ENCODE measurements at places on chromosomes 3 and 15.

- DNase-seq, result no peak
These were observed 90.6 kb upstream of the AKAP13 start for GRCh38 chr15:85289677-85290365.

- DNase-seq, result no peak
These were observed 19.0 kb downstream of the PDHB start for GRCh38 chr3:58414538-58415197.

- DNase-seq, result no peak
These were observed 6.1 kb downstream of the ERICH6 start for GRCh38 chr3:150697646-150698045.

GRCh38 chr15:73650416-73651126 lies 17.4 kb upstream of the NPTN start:
- DNase-seq, result no peak

DNA sequence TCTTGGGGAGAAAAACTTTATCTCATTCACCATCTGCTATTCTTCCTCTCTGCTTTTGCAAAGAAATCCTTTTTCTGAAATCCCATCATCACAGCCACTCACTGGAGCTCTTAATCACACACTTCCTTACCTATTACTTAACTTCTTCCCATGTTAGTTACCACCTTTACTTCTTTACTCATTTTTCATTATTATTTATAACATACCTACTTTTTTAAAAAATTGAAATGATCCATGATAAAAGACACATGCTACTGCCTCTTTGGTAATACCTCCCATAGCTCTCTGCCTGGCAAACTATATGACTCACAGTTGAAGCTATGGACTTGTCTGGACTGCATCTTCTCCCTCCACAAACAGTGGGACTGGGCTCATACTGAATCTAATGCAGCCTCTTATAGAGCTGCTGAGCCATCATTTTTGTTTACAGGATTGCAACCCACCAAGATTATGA lies 150.3 kb downstream of the TNIK start:
- no peak for DNase-seq

- DNase-seq, result no peak
These were observed 20.9 kb downstream of the ACAD11 start for GRCh38 chr3:132638706-132639105.

DNA sequence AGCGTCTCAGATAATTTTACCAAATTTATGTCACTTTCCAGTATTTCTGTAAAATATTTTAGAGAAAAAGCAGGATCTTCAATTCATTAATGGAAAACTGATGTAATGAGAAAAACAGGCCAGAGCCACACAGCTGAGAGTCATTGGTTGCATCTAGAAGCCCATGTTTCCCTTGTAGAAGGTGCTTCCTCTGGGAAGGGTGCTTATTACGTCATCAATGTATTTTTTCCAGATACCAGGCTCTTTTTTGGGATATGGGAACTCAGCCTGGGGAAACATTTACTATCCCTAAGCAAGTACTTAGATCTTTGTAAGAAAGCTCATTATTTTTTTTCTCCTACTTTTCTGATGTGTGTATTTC lies 89.1 kb upstream of the PHLDB2 start:
- no peak for DNase-seq

- no peak for DNase-seq
These were observed 7.8 kb downstream of the MFSD1 start for GRCh38 chr3:158809642-158810041.

GRCh38 chr15:64558460-64559179 lies 98.2 kb downstream of the ZNF609 start:
- DNase-seq, result no peak

GRCh38 chr15:62306851-62307504 lies 141.9 kb upstream of the C2CD4B start:
- DNase-seq, result no peak

GRCh38 chr15:47964229-47964628 lies 156.6 kb upstream of the SLC24A5 start:
- no peak for DNase-seq

DNA sequence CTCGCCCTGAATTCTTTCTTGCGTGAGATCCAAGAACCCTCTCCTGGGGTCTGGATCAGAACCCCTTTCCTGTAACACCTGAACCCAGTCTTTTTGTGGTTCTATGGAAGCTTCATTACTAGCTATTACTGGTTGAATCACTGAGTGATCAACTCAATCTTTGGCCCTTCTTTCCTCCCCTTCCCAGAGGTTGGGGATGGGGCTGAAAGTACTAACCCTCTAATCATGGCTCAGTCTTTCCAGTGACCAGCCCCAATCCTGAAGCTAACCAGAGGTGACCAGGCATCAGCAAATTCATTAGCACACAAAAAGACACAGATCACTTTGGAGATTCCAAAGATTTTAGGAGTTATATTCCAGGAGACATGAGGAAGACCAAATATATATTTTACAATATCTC lies 39.5 kb downstream of the HERC1 start:
- no peak for DNase-seq

- DNase-seq, result no peak
These were observed 33.1 kb downstream of the RBP2 start for GRCh38 chr3:139443186-139443585.

DNA sequence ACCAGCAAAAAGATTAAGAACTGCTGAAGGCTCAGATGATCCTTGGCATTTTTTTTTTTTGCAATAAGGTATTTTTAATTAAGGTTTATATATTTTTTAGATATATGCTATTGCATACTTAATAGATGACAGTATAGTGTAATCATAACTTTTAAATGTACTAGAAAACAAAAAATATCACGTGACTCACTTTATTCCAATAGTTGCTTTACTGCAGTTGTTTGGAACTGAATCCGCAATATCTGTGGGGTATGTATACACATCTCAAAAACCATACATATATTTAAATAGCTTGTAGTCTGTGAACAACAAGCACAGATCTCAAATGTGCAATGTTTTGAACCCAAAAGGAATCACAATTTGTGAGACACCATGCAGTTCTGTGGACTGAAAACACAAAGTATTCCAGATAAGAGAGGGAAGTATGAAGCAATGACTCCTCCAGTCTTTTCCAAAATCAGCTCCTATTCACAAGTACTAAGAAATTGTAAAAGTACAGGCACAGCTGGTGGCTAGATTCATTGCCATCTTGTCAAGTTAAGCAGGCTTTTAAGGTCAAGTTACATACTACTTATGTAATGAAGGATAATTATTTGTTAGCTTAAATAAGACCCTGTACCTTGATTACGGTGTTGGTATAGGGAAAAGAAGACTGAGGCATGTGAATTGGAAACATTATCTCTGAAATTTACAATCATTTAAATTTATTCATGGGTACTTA lies 331.1 kb downstream of the TBC1D5 start:
- DNase-seq, result no peak

All from suprapubic skin (tissue), 4 donors.